ENCODE measurements at places on chromosomes 11 and 22.
A peak's percentile ranks its signal among the peaks of the same experiment; 100 is the strongest.

DNA sequence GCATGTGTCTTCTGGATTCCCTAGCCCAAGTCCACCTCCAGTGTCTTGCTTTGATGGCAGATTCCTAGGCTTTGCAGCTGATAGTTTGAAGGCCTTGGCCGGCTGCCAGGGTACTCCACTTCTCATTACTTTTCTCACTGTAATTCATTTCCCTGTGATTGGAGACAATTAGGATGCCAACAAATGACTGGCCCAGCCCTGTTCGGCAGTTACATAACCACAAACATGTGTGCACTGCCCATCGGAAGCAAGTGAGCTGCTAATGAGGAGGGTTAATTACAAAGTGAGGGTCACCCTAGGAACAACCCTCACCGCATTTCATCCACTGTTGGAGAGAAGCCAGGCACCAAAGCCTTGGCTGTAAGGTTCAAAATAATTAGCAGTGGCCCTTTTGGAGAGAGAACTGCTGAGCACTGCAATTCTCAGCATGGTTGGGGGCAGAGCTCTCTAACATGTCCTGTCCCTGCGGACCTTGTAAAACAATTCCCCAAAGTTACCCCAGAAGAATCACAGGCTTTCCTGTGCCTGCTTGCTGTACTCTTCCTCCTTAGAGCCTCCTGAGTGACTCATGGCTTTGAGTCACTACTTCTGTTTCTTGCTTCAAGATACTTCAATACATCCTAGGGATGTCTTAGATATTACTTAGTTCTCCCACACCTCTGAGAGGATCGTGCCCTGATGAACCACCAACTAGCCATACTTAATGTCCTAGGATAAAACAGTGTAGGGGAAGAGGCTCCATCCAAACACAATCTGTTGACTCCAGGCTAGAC, 109.7 kb upstream of the GALNT18 start:
- no peak for DNase-seq

DNA sequence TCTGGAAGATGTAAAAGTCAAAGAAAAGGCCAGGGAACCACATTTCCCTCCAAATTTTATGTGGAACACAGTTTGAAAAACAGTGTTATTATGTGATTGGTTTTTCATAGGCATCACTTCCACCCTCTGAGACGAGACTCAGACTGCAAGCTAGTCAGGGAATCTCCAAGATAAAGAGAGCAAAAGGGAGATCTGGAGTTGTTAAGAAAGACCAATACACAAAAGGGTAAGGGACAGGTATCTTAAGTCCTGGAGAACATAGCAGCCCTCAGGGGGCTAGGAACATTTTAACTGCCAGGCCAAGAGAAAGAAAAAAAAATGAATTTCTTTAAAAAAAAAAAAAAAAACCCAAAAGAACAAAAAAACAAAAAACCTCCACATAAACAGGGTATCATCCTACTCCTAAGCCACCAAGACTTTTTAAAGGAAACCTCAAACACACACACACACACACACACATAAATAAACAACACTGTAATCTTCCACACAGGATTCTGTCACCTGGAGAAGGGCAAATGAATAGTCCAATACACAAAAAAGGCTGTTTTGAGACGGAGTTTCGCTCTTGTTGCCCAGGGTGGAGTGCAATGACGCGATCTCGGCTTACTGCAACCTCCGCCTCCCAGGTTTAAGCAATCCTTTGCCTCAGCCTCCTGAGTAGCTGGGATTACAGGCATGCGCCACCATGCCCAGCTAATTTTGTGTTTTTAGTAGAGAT, 44.5 kb downstream of the CELF1 start:
- DNase-seq, result no peak

GRCh38 chr22:49663311-49663711, 164.4 kb downstream of the BRD1 start:
- DNase-seq, result no peak

- no peak for DNase-seq
These were observed 4.0 kb downstream of the PYGM start for GRCh38 chr11:64755681-64756361.

DNA sequence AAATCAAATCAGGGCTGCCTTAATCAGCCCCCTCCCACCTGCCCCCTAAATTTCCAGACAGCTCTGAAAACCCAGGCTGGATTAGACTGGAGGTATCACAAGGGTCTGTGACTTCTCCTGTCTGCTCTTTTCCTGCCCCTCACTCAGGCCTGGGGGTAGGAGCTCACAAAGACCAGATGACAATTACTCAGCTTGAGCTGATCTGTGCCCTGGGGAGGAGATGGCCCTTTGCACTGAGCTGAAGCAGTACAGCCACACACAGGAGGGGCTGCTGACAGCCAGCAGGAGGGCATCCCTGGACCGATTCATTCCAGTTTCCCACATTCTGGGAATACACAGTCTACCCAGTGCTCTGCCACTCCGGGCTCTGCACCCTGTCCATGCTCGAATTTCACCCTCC, 4.2 kb downstream of the ABCC8 start:
- DNase-seq, result no peak

DNA sequence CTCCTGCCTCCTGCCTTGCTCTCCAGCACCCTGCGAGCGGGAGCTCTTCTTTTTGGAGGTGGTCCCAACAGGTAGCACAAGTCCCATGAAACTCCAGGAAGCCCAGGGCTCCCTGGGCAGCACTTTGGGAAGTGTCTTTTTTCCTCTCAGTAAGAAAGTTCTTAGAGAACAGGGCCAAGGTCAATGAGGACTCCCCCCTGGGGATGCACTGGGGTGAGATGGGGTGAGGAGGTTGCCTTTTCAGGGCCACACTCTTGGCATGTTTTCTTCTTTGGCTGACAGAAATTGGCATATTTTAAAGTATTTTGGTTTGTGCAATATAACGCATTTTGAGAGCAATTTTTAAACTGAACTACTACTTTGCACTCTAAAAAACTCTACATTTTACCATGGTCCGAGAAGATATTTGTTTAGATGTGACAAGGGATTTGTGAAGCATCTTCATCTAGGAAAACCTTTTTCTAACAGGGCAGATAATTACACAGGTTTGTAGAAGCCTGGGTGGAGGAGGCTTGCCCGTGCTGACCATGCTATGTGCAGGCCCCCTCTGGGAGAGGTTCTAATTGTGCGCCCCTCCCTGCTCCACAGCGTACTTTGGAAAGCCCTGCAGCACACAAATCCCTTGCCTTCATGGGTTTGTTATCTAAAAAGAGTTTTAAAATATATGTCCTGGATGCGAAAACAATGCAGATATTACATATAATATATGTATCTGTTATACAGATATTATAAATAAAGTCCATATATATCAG, 140.4 kb downstream of the WNT7B start:
- DNase-seq, result no peak

- no peak for DNase-seq
These were observed 53.4 kb upstream of the CRYBB3 start for GRCh38 chr22:25146307-25146706.

- peak; percentile 41 for DNase-seq
These were observed 23.5 kb upstream of the TH start for GRCh38 chr11:2194877-2195755.

DNA sequence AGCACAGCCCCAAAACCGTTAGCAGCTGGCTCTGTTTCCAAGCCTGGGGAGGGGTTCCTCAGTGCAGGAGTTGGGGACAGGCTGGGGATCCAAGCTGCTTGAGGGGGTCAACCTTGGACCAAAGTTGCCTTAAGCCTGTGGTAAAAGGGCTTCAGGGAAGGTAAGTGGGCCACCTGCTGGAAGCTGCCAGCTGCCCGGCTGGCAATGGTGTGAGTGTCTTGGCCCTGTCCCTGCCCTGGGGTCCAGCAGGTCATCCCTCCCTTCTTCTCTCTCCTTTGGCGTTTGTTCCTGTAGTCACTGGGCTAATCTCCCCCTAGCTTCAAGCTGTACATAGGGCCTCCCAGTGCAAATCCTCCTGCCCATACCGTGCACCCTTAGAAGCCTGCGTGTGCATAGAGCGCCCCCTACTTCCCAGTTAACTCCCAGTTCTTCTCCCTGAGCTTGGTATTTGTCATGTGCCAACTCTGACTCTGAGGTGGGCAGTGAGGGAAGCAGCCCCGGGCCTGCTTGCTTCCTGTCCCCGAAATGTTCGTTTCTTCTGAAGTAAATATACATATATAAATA, 4.4 kb downstream of the TMEM258 start:
- no peak for DNase-seq

GRCh38 chr11:62337303-62338181, at the start of gene ASRGL1:
TSS of gene ASRGL1 (plus strand) at chr11:62337448. CDS start at chr11:62337978, 530 bp downstream.
- DNase-seq, result peak; percentile 79

DNA sequence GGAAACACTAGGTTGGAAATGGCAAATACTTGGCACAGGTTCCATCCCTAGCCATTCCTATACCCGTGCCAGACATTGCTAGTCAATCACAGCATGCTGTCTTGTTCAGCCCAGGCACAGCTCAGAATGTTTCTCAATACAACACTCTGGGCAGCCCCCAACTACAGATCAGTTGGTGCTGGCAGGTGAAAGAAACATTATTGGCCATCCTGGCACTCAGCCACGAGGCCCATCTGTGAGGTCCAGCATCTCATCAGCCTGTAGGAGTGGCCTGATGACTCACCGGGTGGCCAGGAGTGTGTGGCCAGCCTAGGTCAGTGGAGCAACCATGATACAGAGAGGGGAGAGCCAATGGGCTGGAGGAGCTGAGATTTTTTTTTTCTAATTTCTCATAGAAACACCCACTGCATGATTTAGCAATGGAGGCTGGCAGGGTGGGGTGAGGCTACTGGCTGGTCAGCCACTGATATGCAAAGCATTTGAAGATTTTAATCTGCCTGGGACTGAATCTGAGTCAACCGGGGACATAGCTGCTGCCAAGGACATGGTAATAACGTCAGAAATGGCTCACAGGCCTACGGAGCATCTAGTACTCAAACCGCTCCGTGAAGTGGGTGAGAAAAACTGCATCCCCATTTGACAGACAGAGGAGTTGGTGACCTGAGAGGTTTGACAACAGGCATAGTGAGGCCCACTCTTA, 5.4 kb downstream of the MYO18B start:
- no peak for DNase-seq

DNA sequence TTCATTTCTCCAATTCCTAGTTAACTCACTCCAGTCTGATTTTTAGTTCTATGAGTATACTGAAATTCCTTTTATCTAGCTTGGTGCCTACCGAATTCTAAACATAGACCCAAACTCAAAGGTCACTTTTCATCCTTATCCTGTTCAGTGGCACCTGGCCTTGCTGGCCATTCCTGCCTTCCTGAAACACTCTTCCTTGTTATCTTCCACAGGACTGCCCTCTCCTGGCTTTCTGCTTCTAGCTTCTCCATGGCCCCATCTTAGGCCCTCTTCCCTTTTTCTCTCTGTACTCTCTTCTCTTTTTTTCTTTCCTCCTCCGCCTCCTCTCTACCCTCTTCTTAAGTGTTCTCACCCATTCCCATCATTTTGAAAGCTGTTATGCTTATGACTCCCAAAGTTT, 87.3 kb downstream of the WNT11 start:
- DNase-seq, result no peak

- no peak for DNase-seq
These were observed 1423.9 kb downstream of the BRD1 start for GRCh38 chr22:48403521-48404403.

GRCh38 chr22:35407362-35407761, 7.4 kb downstream of the MCM5 start:
- no peak for DNase-seq

GRCh38 chr22:17171153-17172028, 12.3 kb upstream of the HDHD5 start:
- peak; percentile 77 for DNase-seq

Data from CD4-positive, alpha-beta T cell treated with Interferon gamma for 1 hour (primary cell).